ENCODE measurements at places on chromosomes 5 and 9. TPM values are rescaled to one million over a fixed set of nuclear protein-coding genes. Genes with fewer than 3 reads are reported as not detected.

Gene SEC61B
- total RNA-seq = 149 TPM

Gene FABP6
- not detected for total RNA-seq

Gene PCDHGA5
- total RNA-seq = 3.6 TPM

Gene RGS7BP
- 1.3 TPM for total RNA-seq

Gene PCDHGC5
- 1.1 TPM for total RNA-seq

Gene SHROOM1
- 10.1 TPM for total RNA-seq

Gene PCDHGA10
- total RNA-seq = 14.0 TPM

Gene PCDHAC2
- total RNA-seq = 10.0 TPM

Gene RNF224
- not detected for total RNA-seq

Gene TLR4
- total RNA-seq = 129 TPM

Gene MOCS2
- 24.1 TPM for total RNA-seq

Gene LPCAT1
- 36.4 TPM for total RNA-seq

Gene RAD1
- 12.3 TPM for total RNA-seq

Gene AJM1
- total RNA-seq = 2.5 TPM
